ENCODE measurements at places on chromosomes 2 and 18.

DNA sequence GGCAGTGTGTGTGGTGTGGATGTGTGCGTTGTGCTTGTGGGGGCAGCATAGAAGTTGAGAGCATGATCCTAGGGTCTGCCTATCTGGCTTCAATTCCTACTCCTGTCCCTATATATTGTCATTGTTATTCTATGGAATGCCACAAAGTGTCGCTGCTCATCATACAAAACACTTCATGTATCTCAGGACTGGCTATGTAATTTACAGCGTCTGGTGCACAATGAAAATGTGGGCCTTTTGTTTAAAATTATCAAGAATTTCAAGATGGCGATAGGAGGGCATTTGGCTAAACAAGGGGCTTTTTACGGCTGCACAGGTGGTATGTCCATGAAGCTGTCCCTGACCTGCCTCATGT lies 3.4 kb downstream of the SERPINB2 start:
- DNase-seq, result no peak

DNA sequence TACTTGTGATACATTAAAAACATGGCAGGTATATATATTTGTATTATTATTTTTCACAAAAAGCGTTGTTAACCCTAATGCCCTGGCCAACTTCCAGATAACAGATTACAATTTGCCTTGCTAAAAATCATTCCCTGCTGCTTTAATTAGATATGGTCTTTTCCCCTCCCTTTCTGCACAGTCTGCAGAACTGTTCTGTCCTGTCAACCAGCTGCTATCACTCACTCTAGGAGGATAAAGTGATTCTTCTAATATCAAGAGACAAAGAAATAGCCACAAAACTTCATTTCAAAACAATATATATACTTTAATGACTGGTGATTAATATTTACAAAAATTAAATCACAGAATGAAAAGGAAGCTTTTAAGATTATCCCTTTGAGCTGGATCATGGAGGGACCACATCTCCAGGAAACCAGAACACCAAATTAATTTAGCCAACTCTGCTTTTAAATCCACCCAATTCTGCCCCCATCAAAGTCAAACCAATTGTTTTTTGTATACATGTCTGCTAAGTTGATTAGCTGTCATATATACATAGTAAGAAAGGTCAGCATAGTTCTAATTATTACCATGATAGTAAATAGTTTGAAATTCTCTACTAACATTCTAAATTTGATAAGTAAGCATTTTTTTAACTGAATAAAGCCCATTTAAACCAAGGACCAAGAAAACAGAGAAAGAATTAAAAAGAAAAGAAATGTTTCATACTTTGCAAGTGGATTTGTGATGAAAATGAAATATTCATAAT lies 55.7 kb downstream of the RND3 start:
- DNase-seq, result no peak

DNA sequence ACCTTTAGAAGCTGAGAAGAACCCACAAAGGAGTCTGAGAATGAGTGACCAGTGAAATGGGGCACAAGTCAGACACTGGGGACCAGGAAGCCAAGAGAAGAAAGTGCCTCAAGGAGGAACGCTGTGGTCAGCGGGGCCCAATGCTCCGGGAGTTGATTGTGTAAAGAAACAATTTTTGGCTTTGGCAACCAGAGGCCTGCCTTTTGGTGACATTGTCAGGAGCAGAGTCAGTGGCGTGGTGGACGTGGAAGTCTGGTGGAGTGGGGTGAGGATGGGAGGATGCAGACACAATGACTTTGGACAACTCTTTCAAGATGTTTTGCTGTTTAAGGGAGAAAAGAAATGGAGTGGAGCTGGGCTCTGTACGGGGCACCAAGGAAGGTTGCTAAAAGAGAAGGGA lies 100.2 kb upstream of the SEC11C start:
- no peak for DNase-seq

DNA sequence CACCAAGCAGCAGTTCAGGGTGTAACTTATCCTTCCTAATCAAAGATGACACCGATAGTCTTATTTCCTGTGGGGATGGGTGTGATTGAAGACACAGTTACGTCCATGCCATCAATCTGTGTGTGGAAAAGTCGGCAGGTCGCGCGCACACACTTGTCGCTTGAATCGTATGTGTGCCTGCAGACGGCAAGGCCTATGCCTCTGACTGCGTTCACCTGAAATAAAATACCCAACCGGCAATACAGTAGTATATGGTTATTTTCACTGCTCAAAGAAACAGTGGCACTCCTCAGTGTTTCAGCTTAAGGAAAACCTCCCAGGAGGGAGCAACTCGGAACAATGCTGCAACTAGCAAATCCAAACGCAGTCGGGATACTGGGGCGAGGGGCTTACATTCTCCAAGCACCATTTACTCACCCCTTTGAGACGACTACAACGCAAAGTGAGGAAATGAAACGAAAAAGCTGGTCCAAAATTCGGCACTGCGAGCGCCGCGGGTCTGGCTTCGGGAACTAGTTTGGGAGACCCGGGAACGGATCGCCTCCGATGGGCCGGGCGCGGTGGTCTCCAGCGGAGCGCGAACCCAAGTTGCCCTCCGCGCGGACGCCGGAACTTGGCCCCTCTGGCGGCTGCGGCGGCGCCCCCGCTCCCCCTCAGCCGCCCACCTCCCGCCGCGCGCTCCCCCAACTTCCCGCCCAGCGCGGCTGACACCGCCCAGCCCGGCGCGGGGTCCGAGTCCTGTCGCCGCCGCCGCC lies 675 bp downstream of the PRKD3 start:
- no peak for DNase-seq

DNA sequence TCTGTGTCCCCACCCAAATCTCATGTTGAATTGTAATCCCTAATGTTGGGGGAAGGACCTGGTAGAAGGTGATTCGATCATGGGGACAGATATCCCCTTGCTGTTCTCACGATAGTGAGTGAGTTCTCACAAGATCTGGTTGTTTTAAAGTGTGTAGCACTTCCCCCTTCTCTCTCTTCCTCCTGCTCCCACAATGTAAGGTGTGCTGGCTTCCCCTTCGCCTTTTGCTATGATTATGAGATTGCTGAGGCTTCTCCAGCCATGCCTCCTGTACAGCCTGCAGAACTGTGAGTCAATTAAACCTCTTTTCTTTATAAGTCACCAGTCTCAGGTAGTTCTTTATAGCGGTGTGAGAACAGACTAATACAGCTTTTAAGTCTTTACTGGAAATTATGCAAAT lies 193.3 kb upstream of the RBBP8 start:
- DNase-seq, result no peak

DNA sequence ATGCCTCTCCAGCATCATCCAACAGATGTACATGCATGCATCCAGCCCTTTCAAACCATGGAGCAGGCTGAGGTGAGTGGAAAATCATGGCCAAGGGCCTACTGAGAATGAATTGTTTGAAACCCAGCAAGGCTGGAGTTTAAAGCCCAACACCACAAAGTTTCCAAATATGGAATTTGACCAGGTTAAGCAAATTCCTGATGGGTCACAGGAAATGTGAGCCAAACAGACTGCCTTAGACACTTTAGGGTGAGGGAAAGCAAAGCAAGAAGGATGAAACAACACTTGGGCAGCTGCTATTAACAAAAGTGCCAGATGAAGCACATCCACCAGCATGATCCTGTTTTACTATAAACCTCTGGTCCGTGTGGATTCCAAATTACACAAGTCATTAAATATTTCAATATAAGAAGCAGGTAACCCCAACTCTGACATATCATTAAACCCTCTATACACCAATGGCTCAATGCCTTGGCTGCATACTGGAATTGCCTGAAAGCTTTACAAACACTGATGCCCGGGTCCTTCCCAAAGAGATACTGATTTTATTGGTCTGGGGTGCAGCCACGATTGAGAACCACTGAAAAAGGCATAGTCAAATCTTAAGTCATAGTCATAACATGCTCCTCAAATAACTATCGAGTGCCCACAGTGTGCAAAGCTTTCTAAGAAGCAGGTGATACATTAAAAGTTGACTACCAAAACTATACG lies 9.1 kb downstream of the KLF7 start:
- DNase-seq, result no peak

- no peak for DNase-seq
Observed at GRCh38 chr2:145744541-145745386, 1224.8 kb upstream of the ZEB2 start.

DNA sequence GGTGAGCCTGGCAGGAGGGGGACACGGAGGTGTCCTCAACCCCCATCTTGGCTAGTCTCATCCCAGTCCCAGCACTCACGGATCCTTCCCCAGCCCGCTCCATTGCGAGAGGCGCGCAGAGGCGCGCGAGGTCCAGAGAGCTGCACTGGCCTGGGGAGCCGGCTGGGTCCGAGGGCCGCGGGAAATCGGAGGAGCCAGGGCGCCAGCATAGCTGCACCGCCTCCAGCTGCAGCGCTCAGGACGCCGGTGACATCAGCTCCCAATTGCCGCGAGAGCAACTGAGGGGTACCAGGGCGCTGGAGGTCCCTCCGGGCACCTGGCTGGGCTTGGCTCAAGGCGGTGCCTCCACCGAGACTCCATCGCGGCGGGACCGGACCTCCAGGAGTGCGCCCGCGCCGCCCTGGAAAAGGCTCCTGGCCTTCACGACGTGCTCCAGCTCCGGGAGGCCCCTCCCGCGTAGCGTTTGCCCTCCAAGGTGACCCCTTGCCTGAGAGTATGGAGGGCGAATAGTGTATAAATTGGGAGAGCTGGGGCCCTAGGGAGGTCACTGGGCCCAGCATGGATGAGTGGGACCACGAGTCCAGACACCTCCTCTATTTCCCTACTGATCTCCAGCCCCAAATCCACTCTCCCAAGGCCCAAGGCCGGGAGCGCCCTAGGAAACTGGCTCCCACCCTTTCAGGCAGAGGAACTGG lies 5.5 kb downstream of the RTKN start:
- no peak for DNase-seq

DNA sequence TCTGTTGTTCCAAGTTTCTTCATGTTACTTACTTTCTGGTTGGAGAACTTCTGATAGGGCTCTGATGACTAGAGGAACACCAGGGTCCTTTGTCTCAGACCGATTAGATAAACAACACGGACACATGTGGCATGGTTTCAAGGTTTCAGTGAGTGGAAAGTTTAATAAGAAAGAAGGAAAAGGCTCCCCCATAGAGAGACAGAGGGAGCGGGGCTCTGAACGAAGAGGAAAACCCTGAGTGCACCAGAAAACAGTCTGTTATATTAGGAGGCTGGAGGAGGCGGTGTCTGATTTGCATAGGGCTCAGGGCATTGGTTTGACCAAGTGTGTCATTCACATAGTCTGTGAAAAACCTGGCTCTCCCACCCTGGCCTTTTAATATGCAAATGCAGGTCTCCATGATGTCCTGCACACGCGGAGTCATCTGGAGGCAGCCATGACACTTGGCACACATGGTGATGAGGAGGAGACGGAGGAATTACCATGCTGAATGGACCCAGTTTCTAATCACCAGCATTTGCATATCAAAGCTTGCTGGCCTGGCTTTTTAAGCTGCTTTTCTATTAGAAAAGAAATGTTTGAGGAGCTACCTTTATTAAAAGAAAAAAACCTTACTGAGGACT lies 94.2 kb downstream of the PTPN4 start:
- no peak for DNase-seq

DNA sequence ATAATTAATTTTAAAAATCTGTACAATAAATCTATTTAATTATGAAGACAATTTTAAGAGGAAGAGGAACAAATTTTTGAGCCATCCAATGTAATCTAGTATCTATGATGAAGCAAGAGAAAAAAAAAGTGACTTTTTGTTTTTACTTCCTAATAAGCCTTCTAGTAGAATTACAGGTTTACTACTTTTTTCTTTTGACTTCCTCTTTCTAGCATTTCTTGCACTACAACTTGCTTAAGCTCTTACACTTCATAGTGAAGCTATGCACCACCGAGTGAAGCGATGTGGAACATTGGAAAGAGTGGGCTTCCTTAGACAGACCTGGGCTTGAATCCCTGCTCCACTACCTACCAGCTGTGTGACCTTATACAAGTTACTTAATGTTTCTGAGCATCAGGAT lies 2.1 kb downstream of the SERPINB2 start:
- no peak for DNase-seq

DNA sequence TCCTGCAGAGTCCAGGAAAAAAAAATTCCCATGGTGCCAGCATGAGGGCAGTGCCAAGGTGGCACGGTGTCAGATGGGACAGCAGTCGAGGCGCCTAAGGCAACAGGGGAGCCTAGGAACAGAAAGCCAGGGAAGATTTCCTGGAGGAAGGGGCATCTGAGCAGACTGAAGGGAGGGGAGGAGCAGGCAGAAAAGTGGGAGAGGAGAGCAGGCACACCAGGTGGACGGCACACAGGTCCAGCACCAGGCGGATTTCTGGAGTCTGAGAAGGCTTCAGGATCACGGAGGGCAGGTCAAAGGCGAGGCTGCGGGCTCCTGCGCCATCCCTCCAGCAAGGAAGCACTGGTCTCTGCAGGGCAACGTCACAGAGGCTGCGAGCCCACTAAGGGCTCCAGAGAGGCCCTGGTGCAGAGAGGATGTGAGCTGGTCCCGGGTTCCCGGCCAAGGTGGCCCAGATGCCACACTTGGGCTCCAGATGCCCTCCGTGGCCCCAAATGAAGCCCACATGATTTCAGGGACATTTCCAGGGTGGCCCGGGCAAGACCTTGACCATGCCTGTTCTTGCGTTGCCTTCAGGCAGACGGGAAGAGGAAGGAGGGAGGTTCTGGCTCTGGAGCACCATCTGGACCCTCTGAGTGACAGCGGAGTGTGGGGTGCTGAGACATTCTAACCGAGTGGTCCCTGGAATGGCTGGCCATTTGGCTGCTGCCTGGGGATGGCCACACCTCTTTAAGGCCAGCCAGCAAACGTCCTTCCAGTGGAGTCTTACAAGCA lies 4.1 kb downstream of the HS6ST1 start:
- DNase-seq, result no peak

DNA sequence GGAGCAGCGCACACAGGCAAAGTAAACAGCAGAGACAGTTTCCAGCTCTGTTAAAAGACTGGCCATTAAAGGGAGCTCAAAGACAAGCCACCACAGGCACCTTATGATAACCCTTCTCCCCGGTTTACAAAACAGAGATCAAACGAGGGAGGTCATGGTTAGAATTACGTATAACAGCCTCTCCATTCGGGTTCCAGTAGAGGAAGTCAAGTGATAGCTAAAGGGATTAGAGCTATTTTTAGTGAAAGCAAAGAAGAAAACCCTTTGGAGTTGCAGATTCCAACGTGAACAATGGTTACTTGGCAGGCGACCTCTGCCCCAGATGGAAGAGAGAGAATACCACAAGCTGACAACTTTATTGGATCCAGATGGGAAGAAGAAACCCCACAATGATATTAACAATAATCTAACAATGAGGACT lies 31.2 kb upstream of the EDAR start:
- no peak for DNase-seq

DNA sequence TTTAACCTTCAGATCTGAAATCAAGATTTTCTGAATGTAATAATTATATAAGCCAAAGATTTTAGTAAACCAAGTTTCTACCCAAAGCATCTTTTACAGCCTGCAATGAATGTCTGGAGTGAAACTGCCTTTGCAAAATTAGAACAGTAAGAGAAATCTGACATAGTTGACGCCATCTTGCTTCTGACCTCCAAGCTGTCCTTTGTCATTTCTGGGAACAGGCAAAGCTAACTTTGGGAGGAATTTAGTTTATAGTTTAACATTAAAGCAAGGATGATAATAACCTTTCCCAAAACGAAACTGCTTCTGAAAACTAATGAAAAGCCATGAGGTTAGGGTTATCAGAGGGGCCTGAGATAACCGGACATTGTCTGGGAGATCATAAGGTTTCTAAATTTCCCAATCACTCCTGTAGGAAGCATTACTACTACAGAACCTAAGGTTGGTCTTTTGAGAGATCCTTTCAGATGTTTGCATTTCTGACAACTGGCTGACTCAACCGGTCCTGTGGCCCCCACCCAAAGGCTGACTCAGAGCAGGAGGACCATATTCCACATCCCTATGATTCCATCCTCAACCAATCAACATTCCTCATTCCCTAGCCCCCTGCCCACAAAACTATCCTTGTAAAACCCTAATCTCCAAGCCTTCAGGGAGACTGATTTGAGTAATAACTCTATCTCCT lies 124.5 kb downstream of the TMEM131 start:
- DNase-seq, result no peak
